ENCODE measurements at places on chromosomes 2 and 18.

DNA sequence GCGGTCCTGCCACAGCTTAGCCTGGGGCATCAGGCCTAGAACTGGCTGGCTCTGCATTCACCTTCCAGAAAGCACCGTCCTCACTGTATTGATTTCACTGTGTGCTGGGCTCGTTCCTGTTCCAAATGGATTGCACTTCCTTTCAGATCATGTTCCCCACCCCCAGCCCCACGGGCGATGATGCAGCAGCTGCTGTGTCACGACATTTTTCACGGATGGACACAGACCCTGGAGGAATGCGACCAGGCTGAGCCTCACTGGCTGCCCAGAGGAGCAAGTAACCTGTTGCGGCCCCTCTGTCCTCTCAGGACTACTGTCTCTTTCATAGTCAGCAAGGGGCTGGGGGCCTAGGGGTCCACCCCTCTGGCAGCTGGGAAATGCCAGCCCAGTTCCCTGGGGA, 50.3 kb downstream of the CAPN13 start:
- no peak for DNase-seq

DNA sequence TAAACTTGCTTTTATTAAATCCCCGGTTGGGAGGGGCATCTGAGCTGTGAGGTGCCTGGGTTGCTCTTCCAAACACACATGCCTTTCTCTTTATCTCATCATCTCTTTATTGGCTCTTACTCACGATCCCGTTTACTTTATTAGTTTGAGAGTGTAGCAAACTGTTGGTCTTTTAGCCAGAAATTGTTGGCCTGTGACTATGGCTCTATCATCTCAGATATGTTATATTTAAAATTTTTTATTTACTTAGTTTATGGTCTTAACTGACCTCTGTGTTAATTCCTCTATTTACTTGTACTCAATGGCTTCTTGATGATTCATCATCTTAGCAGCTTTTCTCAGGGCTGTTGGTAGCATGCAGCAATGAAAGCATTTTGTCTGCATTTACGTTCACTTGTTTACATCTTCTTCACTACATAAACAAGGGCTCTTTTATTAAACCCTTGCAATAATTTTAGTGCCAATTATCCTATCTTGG, 408.4 kb downstream of the HRH4 start:
- no peak for DNase-seq

- DNase-seq = no peak
Observed at GRCh38 chr2:12694990-12695774, 21.6 kb upstream of the TRIB2 start.

DNA sequence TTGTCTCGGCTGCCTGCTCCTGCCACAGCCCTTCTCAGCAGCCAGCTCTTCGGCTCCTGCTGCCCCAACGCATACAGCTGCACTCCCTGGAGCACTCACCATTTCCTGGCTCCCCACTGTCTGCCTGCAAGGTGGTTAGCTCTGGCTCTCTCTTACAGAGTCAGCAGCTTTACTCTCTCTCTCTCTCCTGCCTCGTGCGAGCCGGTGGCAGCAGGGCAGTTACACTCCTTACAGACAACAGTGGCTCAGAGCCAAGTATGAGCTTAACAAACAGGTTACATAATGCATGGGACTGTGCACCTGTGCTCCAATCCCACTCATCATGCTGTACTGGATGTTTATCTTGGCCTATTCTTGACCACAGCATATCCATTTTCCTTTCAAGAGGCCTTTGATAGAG, 47.4 kb upstream of the DNAJC10 start:
- no peak for DNase-seq

GRCh38 chr2:12087175-12087574, 340.7 kb downstream of the LPIN1 start:
- no peak for DNase-seq

DNA sequence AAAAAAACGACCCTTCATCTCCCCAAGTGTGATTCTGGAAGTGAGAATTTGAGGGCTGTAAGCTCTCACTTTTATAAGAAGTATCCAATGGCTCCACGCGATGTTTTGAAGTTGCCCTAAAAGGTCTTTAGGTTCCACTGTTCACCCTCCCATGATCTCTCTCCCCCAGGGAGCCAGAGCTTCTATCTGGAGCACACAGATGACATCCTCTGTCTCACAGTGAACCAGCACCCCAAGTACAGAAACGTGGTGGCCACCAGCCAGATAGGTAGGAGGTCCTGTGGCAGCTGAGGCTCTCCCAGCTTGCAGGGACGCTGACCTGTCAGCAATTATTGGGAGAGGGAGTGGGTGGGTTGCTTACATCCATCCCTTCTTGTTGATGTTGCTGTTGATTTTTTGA, 97.8 kb downstream of the RTN4 start:
- DNase-seq = no peak

GRCh38 chr18:7224198-7224597, 6.7 kb upstream of the LRRC30 start:
- DNase-seq = no peak

DNA sequence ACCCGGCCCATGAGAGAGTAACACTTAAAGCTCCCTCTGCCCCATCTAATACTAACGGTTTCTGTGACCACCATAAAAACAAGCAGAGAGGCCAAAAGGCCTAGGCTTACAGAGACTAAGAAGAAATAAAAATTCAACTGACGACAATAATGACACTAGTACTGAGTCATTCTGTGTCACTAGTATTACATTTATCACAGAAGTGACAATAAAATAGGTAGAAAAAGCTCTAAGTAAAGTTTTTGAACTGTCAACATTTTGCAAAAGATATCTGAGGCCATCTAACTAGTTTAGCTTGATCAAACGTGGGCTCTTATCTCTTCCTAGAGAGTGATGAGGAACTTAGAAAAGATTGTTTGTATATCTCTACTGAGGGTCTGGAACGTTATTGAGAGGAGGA, 35.6 kb downstream of the AP1S3 start:
- no peak for DNase-seq

All from stimulated activated CD4-positive, alpha-beta T cell treated with anti-CD3 and anti-CD28 coated beads, Interleukin-1b, Interleukin-23, amount 100 ng/mL, for 1 hour (primary cell).